Bronchial epithelial cell (primary cell): ENCODE measurements at places on chromosomes 3 and 15. TPM values are rescaled to one million over a fixed set of nuclear protein-coding genes. Genes with fewer than 3 reads are reported as not detected.

The WDR93 gene
- not detected in 2 replicates for total RNA-seq

The RARB gene
- 0.13 and 0.26 TPM in 2 replicates for total RNA-seq

The LRTM1 gene
- not detected in 2 replicates for total RNA-seq

The KY gene
- total RNA-seq = not detected in 2 replicates

The TIGIT gene
- total RNA-seq = not detected in 2 replicates

The GPR15 gene
- not detected in 2 replicates for total RNA-seq

The NEK10 gene
- total RNA-seq = 1.0 and 1.1 TPM in 2 replicates

The SYNPR gene
- not detected in 2 replicates for total RNA-seq

The P2RY1 gene
- 13.7 and 24.5 TPM in 2 replicates for total RNA-seq

The SLC22A14 gene
- total RNA-seq = 0.26 and 0.64 TPM in 2 replicates

The CCDC9B gene
- total RNA-seq = 12.1 and 17.3 TPM in 2 replicates

The GRK7 gene
- 0.13 TPM in 1 of 2 replicates, not detected in the other for total RNA-seq

The TRH gene
- total RNA-seq = not detected in 2 replicates

The TGFBR2 gene
- total RNA-seq = 16.0 and 25.5 TPM in 2 replicates

The GXYLT2 gene
- 0.79 and 0.90 TPM in 2 replicates for total RNA-seq

The C3orf20 gene
- under 0.01 TPM in 1 of 2 replicates, not detected in the other for total RNA-seq

The CADM2 gene
- under 0.01 and 0.26 TPM in 2 replicates for total RNA-seq

The CHRM5 gene
- total RNA-seq = not detected in 2 replicates

The ZIC4 gene
- not detected in 2 replicates for total RNA-seq

The MAGI1 gene
- 5.0 and 8.4 TPM in 2 replicates for total RNA-seq

The CP gene
- 0.13 TPM in 1 of 2 replicates, not detected in the other for total RNA-seq

The IGSF10 gene
- under 0.01 TPM in 1 of 2 replicates, not detected in the other for total RNA-seq

The HCN4 gene
- total RNA-seq = not detected in 2 replicates

The CLRN1 gene
- total RNA-seq = not detected in 2 replicates

The MRAS gene
- total RNA-seq = 2.9 and 3.2 TPM in 2 replicates

The SENP2 gene
- 30.5 and 33.5 TPM in 2 replicates for total RNA-seq

The BUB1B gene
- 0.79 and 0.90 TPM in 2 replicates for total RNA-seq

The CNTN4 gene
- 0.26 and 0.79 TPM in 2 replicates for total RNA-seq

The HGD gene
- total RNA-seq = under 0.01 and 0.38 TPM in 2 replicates
